ENCODE measurements at places on chromosomes 7 and 10.

DNA sequence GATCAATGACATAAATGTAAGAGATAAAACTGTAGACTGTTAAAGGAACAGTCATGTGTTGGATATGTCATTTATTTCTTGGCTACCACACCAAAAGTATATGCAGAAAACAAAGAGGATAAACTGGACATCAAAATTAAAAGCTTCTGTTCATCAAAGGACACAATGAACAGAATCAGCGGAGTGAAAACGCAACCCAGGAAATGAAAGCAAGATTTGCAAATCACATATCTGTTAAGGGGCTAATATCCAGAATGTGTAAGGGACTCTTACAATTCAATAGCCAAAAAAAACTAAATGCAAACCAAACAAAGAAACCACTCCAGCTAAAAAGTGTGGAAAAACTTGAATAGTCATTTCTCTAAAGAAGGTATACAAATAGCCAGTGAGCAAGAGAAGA is 164.3 kb downstream of the ZMYND11 start:
- no peak for DNase-seq

DNA sequence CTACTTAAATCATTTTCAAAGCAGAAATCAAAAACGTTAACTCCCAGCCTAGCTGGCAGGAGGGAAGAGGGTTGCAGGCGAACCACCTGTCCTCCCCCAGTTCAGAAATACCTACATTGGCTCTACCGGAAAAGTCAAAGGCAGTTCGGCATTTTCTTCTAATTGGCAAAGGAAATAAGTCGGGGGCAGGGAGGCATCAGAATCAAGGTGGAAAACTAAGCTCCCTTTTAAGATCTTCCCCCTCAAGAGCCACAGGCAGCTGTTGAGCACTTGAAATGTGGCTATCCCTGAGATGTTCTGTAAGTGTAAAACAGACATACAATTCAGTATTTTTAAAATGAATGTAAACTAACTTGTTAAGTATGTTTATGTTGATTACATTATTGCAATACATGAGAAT is 957 bp upstream of the ELMO1 start:
- DNase-seq = no peak

DNA sequence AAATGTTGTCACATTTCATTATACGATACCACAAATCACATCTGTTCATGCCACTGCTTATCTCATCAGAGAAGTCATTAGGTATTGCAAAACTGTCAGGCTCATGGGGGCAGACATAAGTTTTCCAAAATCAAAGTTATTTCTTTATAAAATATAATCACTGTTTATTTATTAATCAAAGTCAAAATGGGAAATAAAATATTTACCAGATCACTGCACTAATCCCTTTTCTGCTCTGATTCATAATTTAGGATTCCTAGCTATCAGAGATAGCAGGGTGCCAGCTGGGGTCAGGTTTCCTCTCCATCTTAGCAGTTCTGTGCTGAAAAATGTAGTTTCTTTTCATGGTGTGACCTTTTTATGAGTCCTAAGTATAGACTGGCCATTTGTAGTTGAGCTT is 117.7 kb upstream of the LANCL2 start:
- DNase-seq = no peak

GRCh38 chr10:29873941-29874484 is 185.4 kb downstream of the JCAD start:
- no peak for DNase-seq

DNA sequence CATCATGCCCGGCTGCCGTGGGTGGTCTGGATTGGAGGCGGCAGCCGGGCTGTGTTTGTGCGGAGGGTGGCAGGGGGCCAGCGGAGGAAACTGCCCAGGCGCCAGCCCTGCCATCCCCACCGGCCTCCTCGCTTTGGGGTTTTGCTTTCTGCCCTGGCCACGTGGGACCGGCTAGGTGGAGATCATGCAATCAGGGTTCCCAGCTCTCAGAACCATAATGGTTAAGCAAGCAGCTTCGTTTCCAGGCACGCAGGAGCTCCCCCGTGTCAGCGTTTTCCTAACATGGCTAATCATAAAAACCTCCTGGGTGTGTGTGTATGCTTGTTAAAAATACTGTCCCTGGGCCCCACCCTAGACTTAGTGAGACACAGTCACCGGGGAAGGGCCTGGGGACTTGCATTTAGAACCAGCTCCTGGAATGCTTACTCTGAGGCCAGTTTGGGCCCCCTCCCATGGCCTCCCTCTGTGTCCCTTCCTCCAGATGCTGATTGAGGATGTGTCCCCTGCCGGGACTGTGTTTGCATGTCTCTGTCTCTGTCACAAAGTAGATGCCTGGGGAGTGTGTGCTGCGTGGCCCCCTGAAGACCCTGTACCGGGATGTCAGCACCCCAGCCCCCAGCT is 119.3 kb downstream of the CUX1 start:
- no peak for DNase-seq

GRCh38 chr10:26690731-26691475 is 6.6 kb upstream of the PDSS1 start:
- DNase-seq = no peak

DNA sequence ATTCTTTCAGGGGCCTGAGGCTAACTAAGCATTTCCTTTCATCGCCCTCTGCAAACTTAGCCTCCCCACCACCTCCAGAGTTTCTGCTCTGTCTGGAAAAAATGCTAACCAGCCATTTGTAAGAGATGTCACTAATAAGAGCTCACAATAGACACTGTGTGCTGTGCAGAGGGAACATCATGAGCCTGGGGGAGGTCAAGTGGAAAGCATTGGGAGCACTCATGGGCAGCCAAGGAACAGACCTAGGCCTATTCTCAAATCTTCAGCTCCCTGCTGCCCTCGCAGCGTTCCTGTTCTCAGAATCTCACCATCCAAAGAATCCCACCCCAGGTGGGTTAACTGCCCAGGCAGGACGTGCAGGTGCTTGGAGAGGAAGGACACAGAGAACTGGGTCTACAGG is 27.1 kb upstream of the GPAM start:
- no peak for DNase-seq

GRCh38 chr7:94297397-94297838 is 97.3 kb upstream of the COL1A2 start:
- DNase-seq = no peak

DNA sequence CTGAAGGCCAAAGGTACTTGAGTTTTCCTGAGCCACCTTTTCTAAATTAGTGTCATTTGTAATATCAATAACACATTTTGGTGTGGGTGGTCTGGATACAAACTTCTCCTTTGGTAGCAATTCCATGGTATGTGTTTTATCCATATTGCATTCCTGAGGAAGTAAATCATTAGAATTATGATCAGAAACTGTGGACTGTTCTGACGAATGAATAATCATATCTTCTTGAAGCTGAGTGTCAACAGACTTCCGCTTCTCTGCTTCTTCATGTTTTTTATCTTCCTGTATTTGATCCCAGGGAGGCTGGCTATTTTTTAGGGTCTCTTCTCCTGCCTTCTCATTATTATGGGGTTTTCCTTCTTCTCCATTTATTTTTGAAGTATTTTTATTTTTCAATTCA is 81.4 kb downstream of the NRBF2 start:
- DNase-seq = no peak

GRCh38 chr7:114790521-114790920 is 131.4 kb upstream of the MDFIC start:
- no peak for DNase-seq
